Ammon's horn (tissue), 1 donor: ENCODE measurements at places on chromosomes 12 and 14.
A peak's percentile ranks its signal among the peaks of the same experiment; 100 is the strongest.

DNA sequence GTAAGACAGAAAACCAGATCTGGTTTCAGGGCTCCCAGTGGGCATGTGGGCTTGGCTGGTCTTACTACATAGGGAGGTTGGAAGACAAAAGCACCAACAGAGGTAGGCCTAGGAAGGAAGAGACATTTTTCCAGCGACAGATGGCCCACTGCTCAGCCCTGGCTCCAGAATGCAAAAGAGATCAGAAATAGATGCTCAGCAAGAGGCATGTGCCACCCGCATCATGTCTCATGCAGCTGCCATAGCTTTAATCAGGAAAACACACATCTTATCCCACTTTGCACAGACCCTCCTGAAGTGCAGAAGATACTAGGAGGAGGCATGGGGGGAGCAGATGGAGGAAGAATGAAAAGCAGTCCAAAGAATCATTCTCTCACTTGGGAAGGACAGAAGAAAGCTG lies 25.3 kb downstream of the VASH1 start:
- peak; percentile 52 for DNase-seq

- DNase-seq, result no peak
Measured at GRCh38 chr12:26857465-26858176, 24.6 kb upstream of the ITPR2 start.

- peak; percentile 50 for DNase-seq
Measured at GRCh38 chr12:103571286-103571685, 15.8 kb upstream of the STAB2 start.

DNA sequence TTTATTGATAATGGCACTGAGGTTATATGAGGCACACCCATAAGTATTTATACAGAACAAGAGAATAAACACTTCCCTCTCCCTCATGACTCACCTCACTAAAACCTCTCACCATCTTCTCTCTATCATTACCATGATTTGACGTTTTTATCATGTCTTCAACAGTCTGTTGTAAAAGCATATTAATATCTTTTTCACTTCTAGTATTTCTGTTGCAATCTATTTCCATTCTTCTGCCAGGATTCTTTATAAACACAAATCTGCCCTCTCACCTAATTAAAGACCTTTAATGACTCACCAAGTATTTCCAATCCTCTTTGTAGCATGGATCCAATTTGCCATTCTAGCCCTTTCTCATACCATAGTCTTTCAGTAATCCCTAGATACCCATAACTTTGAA lies 527.7 kb downstream of the SLC16A7 start:
- DNase-seq, result no peak

- no peak for DNase-seq
Measured at GRCh38 chr12:88698471-88698870, 118.2 kb upstream of the KITLG start.

DNA sequence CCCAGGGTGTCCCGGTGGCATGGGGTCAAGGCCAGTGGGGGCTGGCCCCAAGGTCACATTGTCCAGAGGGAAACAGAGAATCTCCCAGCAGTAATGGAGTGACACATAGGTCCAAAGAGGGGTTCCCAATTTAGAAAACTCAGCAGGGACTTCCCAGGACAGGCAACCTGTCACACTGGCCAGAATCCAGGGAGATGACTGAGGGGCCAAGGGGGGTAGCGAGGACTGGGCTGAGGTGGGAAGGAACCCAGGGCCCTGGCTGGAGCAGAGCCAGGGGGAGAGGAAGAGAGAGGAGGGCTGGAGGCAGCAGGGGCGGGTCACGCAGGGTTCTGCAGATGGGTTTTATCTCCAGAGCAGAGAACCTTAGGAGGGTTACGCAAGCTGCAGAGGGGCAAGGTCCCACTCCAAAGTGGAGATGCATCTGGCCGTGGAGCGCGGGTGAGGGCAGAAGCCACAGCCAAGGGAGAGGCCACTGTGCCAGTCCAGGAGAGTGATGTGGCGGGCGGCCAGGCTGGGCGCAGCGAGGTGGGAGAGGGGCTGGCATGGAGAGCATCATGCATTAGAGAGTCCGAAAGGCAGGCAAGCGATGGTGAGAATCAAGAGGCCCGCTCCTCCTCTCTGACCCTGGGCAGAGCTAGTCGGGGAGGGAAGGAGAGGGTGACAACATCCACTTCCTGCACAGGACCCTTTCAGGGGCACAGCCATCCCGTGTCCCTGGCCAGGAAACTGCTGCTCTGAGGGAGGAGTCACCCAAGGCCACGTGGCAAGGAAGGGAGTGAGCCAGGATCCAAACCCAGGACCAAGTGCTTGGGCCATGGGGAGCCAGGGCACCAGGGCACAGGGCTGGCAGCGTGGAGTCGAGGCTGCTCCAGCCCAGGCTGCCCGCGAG lies 29.0 kb downstream of the NCOR2 start:
- DNase-seq, result no peak

DNA sequence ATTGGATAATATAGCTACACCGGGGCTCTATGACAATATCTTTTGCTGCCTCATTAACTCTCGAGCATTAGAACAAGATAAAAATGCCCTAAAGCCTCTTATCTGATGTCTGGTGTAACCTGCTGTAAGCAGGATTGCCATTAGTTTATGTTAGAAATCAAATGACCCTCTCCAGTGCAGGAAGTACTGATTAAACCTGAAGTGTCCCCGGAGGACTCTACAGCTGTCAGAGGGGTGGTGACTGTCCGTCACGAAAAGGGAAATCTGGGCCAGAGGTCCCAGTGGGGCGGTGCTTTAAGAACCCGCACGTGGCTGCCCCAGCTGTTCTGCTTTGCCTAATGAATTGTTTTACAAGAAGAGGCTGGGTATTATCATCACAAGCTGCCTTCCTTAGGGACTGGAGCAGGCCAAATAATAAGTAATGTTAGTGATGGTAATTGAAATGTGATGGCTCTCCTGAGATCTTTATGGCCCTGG lies 55.7 kb downstream of the LIN52 start:
- DNase-seq, result no peak

DNA sequence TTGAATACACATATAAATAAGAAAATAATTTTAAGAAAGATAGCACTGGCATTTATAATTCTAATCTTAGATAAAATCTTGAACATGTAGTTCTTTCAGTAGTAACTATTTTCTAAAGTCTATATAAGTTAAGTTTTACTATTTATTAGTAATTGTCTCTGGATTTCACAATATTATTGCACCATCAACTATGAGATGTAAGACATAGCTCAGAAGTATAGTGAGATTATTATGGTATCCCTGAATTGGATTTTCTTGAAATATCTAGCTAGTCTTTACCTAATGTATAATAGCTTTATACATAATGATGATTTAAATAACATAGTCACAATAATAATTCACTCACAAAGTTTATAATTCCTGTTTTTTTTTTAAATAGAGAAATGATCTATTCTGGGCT lies 6.7 kb downstream of the CLEC12A start:
- no peak for DNase-seq

- no peak for DNase-seq
Measured at GRCh38 chr12:124302241-124302806, 7.4 kb downstream of the RFLNA start.

- DNase-seq, result no peak
Measured at GRCh38 chr12:130818272-130818634, 20.8 kb downstream of the STX2 start.

- no peak for DNase-seq
Measured at GRCh38 chr14:33810308-33810707, 140.6 kb downstream of the EGLN3 start.

DNA sequence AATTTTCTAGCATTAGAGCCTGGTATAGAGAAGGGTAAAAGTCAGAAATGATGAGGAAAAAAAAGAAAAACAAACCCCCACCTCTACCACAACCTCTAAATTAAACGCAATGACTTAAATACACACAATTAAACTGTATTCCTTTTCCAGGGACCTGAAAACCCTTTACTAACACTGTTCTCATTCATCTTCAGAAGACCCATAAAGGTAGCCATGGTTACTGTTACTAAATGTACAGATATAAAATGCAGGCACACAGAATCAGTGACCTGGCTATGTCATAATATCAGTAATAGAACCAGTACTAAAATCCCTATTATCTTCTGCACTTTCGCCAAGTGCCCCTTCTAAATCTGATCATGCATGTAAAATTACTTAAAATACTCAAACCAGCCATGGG lies 1.4 kb downstream of the ACIN1 start:
- DNase-seq, result no peak

GRCh38 chr14:75820761-75821160 lies 159.7 kb downstream of the TTLL5 start:
- DNase-seq, result no peak

- no peak for DNase-seq
Measured at GRCh38 chr14:22177870-22178269, 411.2 kb downstream of the DAD1 start.

- no peak for DNase-seq
Measured at GRCh38 chr14:23639891-23640523, 3.8 kb downstream of the DHRS2 start.

- DNase-seq, result no peak
Measured at GRCh38 chr12:49403971-49404450, 36.7 kb downstream of the SPATS2 start.

DNA sequence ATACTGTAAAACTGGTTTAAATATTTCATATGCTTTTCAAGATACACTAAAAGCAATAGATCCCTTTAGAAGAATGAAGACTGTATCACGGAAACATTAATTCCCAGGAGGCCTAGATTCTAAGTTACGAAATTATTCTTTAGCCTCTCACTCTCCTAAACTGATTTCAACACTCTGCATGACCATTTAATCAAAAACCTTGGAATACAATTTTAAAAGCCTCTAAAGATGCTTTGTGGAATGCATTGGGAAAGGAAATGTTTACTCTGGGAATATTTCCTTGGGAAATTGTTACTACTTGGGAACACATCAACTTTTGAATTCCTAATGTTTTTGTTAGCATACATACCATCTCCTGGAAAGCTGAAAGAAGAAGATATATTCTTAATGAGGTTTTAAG lies 255.7 kb upstream of the FAR2 start:
- DNase-seq, result no peak

DNA sequence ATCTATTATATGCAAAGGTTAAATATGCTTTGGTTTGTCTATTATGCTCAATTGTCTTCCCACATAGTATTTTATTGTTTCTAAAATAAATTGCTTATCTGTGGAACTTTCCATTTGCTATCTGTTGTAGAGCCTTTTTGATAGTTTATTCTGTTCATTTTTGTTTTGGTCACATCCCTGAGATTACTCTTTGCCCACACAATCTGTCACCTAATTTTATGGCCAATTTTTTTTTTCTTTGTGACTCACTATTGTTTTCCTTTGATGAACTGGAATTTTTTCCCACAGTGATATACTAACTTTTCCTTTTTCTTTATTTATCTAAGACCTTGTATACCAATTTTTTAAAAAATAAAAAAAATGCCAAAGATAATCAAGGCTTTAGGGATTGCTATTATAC lies 61.1 kb downstream of the RASSF9 start:
- DNase-seq, result no peak

- no peak for DNase-seq
Measured at GRCh38 chr12:62911286-62911685, 23.7 kb downstream of the PPM1H start.

GRCh38 chr14:81449114-81449513 lies 49.0 kb upstream of the STON2 start:
- DNase-seq, result peak; percentile 24

DNA sequence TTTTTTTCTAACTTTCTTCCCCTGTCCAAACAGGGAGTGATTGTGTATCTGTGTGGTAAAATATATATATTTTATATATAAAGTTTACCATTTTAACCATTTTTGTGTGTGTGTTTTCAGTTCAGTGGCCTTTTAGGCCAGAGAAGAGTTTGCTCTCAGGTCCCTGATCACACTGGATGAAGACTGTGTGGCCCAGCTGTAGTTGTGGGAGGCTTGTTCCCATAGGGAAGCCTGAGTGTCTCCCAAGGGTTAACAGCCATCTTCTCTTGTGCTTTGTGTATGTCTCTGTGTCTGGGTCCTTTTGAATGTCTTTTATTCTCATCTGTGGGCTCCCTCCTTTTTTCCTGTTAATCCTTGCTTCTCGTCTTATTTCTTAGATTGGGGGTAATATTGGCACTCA lies 23.4 kb downstream of the CGRRF1 start:
- DNase-seq, result no peak
